Cerebellar nuclear complex (tissue), 1 donor: ENCODE measurements at places on chromosomes 7 and 10.

DNA sequence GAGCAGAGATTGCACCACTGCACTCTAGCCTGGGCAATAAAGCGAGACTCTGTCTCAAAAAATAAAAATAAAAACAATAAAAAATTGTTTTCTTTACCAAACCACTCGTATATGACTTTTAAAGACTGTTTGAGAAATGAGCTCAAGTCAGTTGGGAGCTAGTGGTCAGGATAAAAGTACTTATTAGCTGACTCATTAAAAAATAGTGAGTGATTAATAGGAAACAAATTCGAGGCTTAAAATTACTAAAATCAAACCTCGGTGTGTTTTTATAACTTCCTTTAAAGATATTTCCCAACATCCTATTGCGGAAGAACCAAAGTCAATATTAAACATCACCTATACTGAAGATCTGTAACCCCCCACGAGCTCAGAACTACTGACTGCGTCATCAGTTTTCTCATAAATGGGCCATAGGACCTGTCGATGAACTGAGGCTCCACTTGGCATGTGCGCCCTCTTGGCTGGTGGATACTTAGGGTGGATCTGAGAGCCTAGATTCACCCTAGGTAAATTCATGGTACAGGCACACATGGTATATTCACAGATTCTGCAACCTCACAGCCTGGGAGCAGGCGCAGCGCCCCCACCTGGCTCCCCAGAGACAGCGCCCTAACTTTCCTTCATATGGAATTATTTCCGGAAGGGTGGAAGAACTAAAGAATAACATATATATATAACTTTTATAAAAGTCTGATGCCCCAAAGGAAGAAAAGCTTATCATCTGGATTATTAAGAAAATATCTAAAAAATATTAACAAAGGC is 9.2 kb downstream of the MKI67 start:
- no peak for DNase-seq

DNA sequence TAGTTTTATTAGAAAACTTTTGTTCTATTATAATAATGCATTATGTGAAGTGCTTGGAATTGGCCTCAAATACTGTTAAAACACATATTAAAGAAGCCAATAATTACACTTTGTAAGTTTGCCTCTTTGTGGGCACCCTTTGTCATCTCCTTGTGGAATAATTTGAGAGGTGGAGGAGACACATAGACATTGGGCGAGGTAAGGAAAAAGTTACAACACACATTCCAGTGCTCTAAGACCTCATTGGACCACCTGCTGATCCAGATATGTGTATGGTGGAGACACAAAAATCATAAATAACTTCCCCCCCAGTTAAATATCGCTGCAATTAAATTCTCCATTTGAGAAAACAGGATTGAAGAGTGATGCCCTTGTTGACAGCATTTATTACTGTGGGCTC is 511.8 kb downstream of the GFRA1 start:
- DNase-seq, result no peak

GRCh38 chr7:47028284-47028683 is 553.6 kb downstream of the TNS3 start:
- DNase-seq, result no peak

GRCh38 chr7:20700453-20701227 is 85.2 kb downstream of the ABCB5 start:
- no peak for DNase-seq

- no peak for DNase-seq
Measured at GRCh38 chr10:10294881-10295529, 722.7 kb upstream of the CELF2 start.

GRCh38 chr7:100675581-100676350 is 2.2 kb downstream of the GNB2 start:
- peak; percentile 84 for DNase-seq

- DNase-seq, result no peak
Measured at GRCh38 chr10:32371101-32371500, 24.1 kb upstream of the EPC1 start.

DNA sequence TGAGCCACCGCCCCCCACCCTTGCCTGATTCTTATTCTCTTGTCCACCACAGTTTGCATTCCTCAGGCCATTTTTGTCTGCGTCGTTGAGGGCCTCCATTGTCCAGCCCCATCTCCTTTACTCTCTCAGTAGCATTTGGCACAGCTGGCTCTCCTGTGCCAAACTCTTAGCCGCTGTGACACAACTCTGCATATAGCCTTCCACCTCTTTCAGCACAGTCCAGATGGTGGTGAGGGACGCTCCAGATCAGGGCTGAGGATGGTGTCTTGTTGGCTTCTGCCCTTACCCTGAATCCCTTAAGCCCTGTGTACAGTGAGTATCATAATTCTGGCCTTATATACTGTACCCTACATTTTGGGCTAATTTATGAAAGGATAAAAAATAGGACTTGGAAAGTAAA is 45.6 kb downstream of the BMPR1A start:
- DNase-seq, result no peak

GRCh38 chr10:69088801-69089501 is 1.0 kb downstream of the SRGN start:
- no peak for DNase-seq

GRCh38 chr10:80260295-80261243 is 28.9 kb downstream of the MAT1A start:
- DNase-seq, result no peak

DNA sequence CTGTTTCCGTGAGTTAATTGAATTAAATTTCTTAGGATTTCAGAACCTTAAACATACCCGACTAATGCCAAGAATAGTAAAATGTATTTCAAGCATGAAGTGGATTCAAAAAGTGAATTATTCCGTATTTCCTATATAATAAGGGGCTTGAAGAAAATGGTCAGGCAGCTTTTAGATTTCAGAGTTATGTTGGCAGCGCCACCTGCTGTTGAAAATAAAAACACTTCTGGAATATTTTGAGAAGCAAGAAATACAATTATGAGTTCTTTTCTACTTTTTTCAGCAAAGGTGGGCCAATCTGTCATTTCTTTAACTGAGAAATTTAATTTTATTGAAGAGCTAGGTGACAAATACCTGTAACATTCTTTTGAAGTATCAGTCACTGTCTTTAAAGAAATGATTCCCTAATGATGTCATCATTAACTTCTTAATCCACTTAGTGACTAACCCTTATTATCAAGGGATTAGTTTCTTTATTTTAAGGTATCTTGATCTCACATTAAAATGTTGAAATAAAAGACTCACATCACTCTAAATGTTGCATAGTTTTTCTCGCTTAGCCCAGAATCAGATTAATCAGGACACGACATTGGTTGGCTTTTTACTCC is 36.6 kb upstream of the AGR3 start:
- DNase-seq, result no peak

DNA sequence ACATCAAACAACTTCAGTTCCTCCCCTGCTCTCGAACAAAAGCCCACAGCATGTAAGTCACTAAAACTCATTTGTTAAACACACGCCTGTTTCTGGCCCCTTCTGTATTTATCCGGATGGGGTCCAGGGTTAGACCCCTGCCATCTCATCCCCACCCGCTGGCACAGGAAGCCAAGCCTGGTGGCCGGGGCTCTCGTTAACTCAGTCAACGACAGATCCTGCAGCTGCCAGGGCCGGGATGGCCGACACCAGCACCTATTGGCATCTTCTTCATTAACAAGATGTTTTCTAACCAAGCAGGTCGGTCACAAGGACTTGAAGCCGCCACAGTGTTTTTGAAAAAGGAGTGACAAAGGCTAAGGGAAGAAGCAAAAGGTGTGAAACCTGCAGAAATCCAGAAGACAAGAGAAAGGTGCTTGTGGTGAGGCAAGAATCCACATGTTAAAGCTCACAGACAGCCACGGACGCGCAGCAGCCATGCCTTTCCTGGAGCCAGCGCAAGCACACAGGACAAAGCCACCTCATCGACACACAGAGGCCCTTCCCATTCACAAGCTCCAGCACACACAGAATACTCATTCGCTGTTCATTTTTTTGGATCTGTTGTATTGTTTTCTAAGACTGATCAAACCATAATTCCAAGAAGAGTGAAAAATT is 202.7 kb downstream of the DIP2C start:
- DNase-seq, result no peak

DNA sequence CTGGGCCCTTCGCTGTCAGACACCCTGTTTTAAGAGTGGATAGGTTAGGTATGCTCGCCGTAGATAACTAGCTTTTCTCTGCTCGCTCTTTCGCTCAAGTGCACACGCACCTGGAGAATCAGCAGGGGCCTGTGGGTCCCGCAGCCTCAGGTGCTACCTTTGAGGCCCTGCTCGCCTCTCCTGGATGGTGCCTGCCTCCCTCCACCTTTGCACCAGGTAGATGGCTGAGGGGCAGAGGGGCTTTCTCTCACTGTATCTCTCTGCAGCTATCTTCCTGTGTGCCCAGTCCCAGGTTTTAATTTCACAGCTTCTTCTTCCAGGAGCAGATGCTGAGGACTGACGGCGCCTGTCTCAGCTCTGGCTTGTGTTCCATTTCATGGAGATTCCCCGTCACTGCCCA is 227.9 kb downstream of the TCF7L2 start:
- DNase-seq, result no peak

- no peak for DNase-seq
Measured at GRCh38 chr7:85287106-85287825, 100.4 kb upstream of the SEMA3D start.

DNA sequence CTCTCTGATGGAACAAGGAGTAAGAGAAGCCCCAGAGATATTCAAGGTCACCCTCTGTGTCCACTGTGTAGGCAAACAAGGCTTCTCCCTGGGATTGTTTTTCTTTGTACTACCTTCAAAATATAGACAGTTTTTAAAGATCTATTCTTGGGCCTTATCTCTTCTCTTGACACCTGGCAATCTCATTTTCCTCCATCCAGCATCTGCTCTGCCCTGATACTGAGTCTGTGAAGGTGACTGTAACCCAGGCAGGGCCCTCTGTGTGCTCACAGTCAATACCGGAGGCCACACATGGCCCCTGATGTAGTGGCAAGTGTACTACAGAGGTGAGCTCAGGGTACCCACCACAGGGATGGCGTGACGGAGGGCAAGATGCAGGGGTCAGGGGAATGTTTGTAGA is 221.1 kb downstream of the SNX10 start:
- no peak for DNase-seq

GRCh38 chr10:31581741-31582323 is 262.8 kb downstream of the ZEB1 start:
- no peak for DNase-seq

DNA sequence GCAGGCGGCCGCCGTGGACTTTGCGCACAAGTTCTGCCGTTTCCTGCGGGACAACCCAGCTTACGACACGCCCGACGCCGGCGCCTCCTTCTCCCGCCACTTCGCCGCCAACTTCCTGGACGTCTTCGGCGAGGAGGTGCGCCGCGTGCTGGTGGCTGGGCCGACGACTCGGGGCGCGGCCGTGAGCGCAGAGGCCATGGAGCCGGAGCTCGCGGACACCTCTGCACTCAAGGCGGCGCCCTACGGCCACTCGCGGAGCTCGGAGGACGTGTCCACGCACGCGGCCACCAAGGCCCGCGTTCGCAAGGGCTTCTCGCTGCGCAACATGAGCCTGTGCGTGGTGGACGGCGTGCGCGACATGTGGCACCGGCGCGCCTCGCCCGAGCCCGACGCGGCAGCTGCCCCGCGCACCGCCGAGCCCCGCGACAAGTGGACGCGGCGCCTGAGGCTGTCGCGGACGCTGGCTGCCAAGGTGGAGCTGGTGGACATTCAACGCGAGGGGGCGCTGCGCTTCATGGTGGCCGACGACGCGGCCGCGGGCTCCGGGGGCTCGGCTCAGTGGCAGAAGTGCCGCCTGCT is 14.1 kb downstream of the SH2B2 start:
- DNase-seq, result no peak

GRCh38 chr7:131100357-131101054 is 227.2 kb upstream of the MKLN1 start:
- no peak for DNase-seq

DNA sequence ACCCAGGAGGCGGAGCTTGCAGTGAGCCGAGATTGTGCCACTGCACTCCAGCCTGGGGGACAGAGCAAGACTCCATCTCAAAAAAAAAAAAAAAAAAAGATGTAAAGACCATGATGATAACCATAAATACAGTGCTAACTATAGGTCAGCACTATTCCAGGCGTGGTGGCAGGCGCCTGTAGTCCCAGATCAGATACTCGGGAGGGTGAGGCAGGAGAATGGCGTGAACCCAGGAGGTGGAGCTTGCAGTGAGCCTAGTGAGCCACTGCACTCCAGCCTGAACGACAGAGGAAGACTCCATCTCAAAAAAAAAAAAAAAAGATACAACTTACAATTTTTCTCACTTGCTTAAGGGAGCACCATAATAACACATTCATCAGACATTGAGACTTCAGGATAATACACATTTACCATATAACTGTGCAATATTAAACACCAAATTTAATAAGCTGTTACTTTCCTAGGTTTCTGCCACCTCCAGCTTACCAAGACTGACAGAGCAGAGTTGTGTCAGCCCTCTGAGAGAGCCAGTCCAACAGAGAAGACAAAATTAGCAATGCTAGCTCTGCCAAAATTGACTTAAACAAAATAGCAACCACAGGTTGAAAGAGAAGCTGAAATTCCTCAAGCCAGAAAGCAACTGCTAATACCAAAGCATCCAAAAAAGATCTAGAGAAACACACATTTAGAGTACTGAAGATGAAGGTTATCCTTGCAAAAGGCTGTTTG is 8.2 kb downstream of the DNA2 start:
- DNase-seq, result no peak

- no peak for DNase-seq
Measured at GRCh38 chr10:28382525-28383269, 79.8 kb upstream of the MPP7 start.

- DNase-seq, result no peak
Measured at GRCh38 chr10:103832806-103833205, 22.6 kb downstream of the SH3PXD2A start.

GRCh38 chr10:18793951-18794350 is 134.7 kb downstream of the ARL5B start:
- no peak for DNase-seq

- DNase-seq, result no peak
Measured at GRCh38 chr7:116422683-116423082, 76.9 kb upstream of the CAV2 start.
